ENCODE measurements at places on chromosomes 2 and 18. TPM values are rescaled to one million over a fixed set of nuclear protein-coding genes. Genes with fewer than 3 reads are reported as not detected.
A peak's percentile ranks its signal among the peaks of the same experiment; 100 is the strongest.

GRCh38 chr18:63444580-63444979 lies 22.3 kb upstream of the VPS4B start:
- no peak overlapping the region for H3K4me3 ChIP-seq
- no peak for DNase-seq
- no peaks in the 10 kb centered on the region for H3K27me3 ChIP-seq

DNA sequence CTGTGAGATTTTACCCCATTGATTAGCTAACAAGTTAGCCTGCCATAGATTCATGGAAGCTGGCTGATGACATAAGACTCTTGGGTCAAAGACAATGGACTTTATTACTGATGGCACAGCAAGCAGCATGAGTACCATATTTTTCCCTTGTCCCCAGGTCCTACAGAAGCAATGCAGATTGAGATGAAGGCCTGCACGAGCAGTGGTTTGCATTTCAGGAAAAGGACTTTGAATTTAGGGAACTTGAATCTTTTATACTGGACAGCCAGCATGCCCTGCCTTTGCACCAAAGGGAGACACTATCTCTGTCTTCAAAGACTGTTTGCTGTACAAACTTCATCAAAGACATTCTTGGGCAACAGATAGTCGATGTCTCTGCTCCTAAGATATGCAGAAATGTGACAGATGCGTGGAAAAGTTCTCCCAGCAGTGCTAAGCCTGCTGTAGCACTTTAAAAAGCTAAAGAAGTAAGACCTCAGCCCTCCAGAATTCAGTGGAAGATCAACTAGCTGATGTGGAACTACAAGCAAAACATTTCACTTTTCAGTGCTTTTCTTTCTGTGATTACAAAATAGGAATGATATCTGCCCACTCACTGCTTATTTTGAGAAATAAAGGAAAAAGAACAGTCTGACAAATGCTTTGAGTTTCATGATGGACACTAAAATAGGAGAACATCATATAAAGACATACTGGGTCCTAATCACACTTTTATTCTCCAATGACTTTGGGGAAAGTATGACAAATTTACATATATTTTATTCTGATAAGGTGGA lies 44.4 kb upstream of the TANK start:
- no peaks in the 10 kb centered on the region for H3K36me3 ChIP-seq
- no peaks in the 10 kb centered on the region for H3K27me3 ChIP-seq
- H3K4me1 ChIP-seq = no peaks in the 10 kb centered on the region
- no peak overlapping the region for H3K4me3 ChIP-seq
- no peak overlapping the region for H3K27ac ChIP-seq

The EPB41L3 gene
- 12.5 TPM for total RNA-seq

- H3K27ac ChIP-seq = no peak overlapping the region
- no peak overlapping the region for H3K4me3 ChIP-seq
- no peak for DNase-seq
Observed at GRCh38 chr2:230874876-230875275, 10.1 kb downstream of the ITM2C start.

DNA sequence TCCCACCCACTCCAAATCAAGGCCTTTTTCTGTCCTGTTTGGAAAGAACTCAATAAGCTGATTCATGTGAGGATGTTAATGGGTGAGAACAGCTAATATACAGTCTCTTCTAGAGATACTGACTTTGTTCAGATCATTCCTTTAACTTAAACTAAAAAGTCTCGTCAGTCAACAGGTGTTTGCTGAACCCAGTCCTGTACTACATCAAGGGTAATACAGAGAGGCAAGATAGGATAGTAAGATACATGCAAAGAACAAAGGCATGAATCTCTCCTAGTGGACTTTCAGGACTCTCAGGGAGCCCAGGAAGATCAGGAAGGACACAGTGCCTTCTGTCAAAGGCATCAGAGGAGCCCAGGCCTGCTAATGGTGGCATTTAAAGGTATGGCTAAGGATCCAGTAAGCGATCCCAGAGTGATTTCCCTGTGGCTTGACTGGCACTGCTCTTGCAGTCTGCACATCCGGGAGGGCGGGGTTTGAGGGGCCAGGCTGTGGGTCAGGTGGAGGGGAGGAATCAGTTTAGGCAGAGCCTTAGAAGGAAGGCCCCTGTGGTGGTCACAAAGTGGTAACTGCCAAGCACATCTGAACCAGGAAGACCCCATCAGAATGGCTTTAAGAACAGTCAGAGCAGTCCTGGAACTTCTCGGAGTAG lies 54.0 kb downstream of the EPAS1 start:
- H3K27ac ChIP-seq = peak overlapping the region; percentile 46
- DNase-seq = no peak
- H3K4me3 ChIP-seq = peak overlapping the region; percentile 56
- no peaks in the 10 kb centered on the region for H3K36me3 ChIP-seq
- peaks cover 70% of the 10 kb centered on the region for H3K4me1 ChIP-seq

The GCG gene
- total RNA-seq = not detected

The LRRC30 gene
- total RNA-seq = not detected

- no peak overlapping the region for H3K27ac ChIP-seq
- H3K4me3 ChIP-seq = no peak overlapping the region
- no peak for DNase-seq
- no peaks in the 10 kb centered on the region for H3K27me3 ChIP-seq
- H3K4me1 ChIP-seq = no peaks in the 10 kb centered on the region
- H3K36me3 ChIP-seq = no peaks in the 10 kb centered on the region
Observed at GRCh38 chr2:14544247-14544646, 88.3 kb upstream of the LRATD1 start.

GRCh38 chr2:144461308-144461766 lies 58.6 kb downstream of the ZEB2 start:
- H3K36me3 ChIP-seq = no peaks in the 10 kb centered on the region
- H3K27me3 ChIP-seq = no peaks in the 10 kb centered on the region
- DNase-seq = no peak
- H3K27ac ChIP-seq = no peak overlapping the region
- H3K4me1 ChIP-seq = no peaks in the 10 kb centered on the region

DNA sequence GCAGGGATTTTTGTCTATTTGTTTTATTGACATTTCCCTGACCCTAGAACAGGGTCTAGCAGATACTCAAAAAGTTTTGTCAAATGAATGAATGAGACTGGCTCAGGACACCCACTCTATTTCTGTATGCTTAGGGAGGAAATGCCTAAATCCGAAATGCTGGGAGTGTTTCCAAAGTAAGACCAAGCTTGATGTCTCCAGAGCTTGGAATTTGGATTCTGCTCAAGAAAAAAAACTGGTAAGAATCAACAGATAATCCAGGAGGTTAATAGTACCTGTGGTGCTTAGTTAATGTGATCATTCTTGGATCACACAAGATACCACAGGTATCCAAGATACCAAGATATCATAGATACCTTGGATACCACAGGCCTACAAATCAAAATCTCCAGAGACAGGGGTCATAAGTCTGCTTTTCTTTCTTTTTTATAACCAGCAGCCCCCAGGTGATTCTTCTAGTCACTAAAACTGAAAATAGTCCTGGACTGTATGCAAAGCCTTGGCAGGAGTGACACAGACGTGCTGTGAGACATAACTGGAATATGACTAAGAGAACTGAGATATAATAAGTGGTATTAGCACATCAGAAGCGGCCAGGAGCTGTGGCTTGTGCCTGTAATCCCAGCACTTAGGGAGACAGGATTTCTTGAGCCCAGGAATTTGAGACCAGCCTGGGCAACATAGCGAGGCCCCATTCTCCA lies 39.9 kb upstream of the SP3 start:
- no peaks in the 10 kb centered on the region for H3K4me1 ChIP-seq
- no peak overlapping the region for H3K4me3 ChIP-seq
- DNase-seq = no peak
- H3K27ac ChIP-seq = no peak overlapping the region

DNA sequence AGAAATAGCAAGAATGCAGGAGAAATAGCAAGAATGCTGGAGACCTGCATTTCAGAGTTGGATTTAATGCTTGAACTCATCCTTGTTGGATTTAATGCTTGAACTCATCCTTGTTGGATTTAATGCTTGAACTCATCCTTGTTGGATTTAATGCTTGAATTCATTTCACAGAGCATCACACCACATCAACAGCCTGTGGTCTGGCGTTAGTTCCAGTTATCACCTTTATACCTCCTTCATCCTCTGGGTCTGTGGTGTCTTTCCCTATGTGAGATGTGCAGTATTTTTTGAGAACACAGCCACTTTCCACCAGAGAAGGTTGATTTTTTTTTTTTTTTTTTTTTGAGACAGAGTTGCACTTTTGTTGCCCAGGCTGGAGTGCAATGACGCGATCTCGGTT lies 546.4 kb upstream of the SOX11 start:
- no peak for DNase-seq
- no peaks in the 10 kb centered on the region for H3K27me3 ChIP-seq
- H3K4me1 ChIP-seq = no peaks in the 10 kb centered on the region
- no peaks in the 10 kb centered on the region for H3K36me3 ChIP-seq
- no peak overlapping the region for H3K27ac ChIP-seq
- no peak overlapping the region for H3K4me3 ChIP-seq

DNA sequence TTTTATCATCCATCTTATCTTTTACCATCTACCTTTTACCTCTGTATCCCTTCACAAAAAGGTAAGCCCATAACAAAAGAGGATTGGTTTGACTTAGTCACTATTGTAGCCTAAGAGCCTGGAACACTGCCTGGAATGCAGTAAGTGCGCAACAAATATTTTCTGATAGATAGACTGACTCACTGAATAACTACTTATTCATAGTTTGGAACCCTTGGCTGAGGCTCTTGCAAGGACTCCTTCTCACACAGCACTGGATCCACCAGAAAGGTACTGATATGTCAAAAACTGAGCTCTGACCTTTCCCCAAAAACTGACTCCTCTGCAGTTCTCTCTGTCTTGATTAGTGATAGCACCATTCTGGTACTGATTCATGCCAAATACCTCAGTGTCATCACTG lies 426.7 kb downstream of the SETBP1 start:
- no peaks in the 10 kb centered on the region for H3K27me3 ChIP-seq
- no peak overlapping the region for H3K4me3 ChIP-seq
- H3K27ac ChIP-seq = no peak overlapping the region
- H3K36me3 ChIP-seq = no peaks in the 10 kb centered on the region
- no peak for DNase-seq

GRCh38 chr2:185215497-185215896 lies 523.1 kb upstream of the FSIP2 start:
- H3K27ac ChIP-seq = no peak overlapping the region
- no peaks in the 10 kb centered on the region for H3K36me3 ChIP-seq
- no peak for DNase-seq
- no peaks in the 10 kb centered on the region for H3K4me1 ChIP-seq
- no peak overlapping the region for H3K4me3 ChIP-seq

The BARD1 gene
- 5.3 TPM for total RNA-seq

The FOXD4L1 gene
- total RNA-seq = 0.60 TPM

GRCh38 chr2:38093527-38094165 lies 17.7 kb upstream of the CYP1B1 start:
- no peak overlapping the region for H3K27ac ChIP-seq
- H3K36me3 ChIP-seq = no peaks in the 10 kb centered on the region
- DNase-seq = no peak
- no peak overlapping the region for H3K4me3 ChIP-seq
- no peaks in the 10 kb centered on the region for H3K27me3 ChIP-seq

The FAM228B gene
- 27.5 TPM for total RNA-seq

- peak within 1 kb of the TSS; percentile 95 for H3K27ac ChIP-seq
- no peaks in the 10 kb centered on the region for H3K27me3 ChIP-seq
- H3K36me3 ChIP-seq = peaks cover 9% of the 10 kb centered on the region
- peak; percentile 84 for DNase-seq
- H3K4me3 ChIP-seq = peak within 1 kb of the TSS; percentile 98
Observed at GRCh38 chr2:241315879-241316631, at the start of gene SEPTIN2. TSS of gene SEPTIN2 (plus strand) at chr2:241315925. CDS start at chr2:241324233, 8,308 bp downstream.

DNA sequence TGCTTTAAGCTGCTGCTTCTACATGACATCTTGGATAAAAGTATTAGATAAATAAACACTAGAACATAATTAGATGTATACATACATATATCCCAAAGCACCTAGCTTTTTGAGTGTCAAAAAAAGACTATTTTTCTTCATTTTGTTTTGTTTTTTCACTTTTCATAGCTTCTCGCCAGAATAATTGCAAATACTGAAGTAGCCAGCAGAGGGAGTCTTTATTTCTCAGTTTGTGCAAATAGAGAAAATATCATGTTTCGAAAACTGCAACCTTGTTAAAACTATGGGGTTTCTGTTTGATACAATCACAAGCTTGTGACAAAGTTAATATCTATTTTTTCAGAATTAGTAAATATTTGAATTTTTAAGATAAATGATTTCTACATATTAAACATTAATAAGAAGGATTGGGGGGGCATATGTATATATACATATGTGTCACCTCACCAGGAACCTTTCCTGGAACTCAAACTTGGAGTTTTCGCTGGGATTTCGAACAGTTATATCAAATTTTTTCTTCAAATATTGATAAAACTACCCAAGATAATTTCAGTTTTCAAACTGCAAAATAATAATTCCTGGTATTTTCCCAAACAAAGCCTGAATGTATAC lies 61.0 kb downstream of the GRB14 start:
- no peaks in the 10 kb centered on the region for H3K27me3 ChIP-seq
- no peaks in the 10 kb centered on the region for H3K36me3 ChIP-seq
- H3K27ac ChIP-seq = no peak overlapping the region
- no peak overlapping the region for H3K4me3 ChIP-seq

DNA sequence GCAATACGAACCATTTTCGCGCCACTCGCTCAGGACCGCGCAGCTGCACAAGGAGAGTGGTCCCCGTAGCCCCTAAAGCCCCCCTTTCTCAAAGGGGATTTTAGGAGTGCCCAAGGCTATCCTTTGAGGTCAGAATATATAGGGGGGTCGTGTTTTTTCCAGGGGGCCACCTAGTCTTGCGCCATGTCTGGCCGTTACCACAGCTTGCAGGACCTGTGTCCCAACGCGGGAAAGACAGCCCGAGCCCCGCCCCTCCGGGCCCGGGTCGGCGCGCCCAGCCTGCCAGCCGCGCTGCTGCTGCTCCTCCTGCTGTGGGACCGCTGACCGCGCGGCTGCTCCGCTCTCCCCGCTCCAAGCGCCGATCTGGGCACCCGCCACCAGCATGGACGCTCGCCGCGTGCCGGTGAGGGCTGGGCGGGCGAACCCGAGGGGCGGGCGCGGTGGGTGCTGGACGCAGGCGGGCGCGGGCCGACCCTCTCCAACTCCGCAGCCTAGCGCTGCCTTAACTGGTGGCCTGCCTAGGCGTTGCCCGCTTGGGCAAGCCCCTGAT lies at the start of gene CDCA7:
CDCA7 (plus strand) TSS at position 291 of the 550 bp plus-strand sequence; CDS start at position 383, 92 bp downstream.
- no peaks in the 10 kb centered on the region for H3K27me3 ChIP-seq
- DNase-seq = peak; percentile 3
- H3K36me3 ChIP-seq = no peaks in the 10 kb centered on the region
- H3K4me1 ChIP-seq = peaks cover 6% of the 10 kb centered on the region
- no peak within 1 kb of the TSS for H3K27ac ChIP-seq
- H3K4me3 ChIP-seq = peak within 1 kb of the TSS; percentile 67

DNA sequence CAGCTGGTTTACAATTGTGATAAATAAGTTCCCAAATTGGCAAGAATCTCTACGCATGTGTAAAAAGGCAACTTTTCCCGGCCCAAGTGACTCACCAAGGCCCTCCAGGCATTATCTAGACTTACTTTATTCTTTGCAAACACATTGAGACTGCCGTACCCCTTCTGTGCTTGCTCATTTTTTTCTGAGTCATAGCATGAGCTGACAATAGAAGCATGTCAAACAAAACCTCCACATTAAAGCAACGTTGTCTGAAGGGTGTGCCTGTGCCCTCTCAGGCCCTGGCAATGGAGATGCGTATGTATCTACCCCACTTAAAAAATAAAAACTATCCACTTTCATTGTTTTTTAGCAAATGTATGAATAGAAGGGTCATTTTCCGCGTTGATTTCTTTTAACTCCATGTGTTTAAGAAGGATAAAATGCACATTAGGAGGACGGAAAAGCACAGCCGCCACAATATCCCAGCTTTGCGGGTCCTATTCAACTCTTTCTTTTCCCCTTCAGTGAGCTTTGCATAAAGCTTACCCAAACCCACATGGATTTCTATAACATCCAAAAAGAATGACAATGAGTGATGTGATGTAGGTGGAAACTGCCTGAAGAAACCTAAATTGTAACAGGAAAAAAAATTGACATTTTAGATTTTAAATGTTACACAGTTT lies 298.2 kb downstream of the CDCA7 start:
- no peaks in the 10 kb centered on the region for H3K36me3 ChIP-seq
- no peaks in the 10 kb centered on the region for H3K27me3 ChIP-seq
- DNase-seq = no peak
- no peak overlapping the region for H3K4me3 ChIP-seq
- H3K4me1 ChIP-seq = no peaks in the 10 kb centered on the region
